ENCODE measurements at places on chromosomes 16 and 17. TPM values are rescaled to one million over a fixed set of nuclear protein-coding genes. Genes with fewer than 3 reads are reported as not detected.

The XAF1 gene
- total RNA-seq: 23.9 TPM

- no peak for DNase-seq
Observed at GRCh38 chr17:50487213-50488096, 8.8 kb downstream of the RSAD1 start.

The HOXB5 gene
- total RNA-seq: not detected

DNA sequence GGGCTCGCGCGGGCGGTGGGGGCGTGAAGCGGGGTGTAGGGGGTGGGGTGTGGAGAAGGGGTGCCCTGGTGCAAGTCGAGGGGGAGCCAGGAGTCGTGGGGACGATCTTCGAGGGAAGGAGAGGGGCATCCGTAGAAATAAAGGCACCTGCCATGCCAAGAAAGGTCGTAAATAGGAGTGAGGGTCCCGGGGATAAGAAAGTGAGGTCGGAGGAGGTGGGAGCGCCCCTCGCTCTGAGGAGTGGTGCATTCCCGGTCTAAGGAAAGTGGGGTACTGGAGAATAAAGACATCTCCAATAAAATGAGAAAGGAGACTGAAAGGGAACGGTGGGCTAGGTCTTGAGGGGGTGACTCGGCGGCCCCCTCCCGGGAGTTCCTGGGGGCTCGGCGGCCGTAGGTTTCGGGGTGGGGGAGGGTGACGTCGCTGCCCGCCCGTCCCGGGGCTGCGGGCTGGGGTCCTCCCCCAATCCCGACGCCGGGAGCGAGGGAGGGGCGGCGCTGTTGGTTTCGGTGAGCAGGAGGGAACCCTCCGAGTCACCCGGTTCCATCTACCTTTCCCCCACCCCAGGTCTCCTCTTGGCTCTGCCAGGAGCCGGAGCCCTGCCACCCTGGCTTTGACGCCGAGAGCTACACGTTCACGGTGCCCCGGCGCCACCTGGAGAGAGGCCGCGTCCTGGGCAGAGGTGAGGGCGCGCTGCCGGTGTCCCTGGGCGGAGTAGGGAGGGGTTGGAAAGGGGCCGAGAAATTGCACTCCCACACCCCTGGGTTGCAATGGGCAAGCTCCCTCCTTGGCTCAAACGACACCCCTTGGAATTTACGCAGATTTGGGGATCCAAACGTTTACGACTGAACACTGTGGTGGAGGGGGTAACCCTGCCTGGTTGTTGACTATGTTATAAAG is 888 bp downstream of the CDH1 start:
- no peak for DNase-seq

DNA sequence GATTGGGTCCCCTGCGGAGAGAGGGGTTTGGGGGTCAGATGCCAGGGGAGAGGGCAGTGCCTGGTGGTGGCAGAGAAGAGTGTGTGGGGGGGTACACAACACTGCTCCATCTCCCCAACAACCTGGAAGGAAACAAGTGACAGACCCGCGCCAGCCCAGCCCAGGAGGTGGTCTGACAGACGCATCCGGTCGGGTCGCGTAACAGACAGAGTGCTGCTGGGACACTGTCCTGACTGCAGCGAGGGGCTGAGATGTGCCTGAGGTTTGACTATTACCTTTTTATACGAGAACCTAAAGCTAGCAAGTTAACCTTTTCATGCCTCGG is 16.2 kb downstream of the UNC13D start:
- no peak for DNase-seq

The ITGAL gene
- not detected for total RNA-seq

- DNase-seq: no peak
Observed at GRCh38 chr16:69064764-69065313, 40.6 kb upstream of the HAS3 start.

DNA sequence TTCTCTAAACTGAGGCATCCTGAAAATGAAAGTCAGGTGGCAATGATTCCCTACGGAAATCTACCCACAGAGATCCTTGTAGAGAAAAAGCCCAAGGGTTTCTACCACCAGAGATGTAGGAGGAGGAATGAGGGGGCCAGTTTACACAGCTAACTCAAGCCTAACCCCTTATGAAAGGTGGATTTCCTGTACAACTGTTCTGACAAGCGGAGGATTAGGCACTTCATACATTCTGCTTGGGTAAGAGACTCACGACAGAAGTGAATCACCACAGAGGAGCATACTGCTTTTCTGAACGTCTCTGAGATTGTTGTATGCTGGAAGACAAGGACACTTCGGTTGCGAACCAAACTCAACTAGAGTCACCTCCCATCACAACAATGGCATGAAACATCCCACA is 72.7 kb downstream of the SMG6 start:
- no peak for DNase-seq

DNA sequence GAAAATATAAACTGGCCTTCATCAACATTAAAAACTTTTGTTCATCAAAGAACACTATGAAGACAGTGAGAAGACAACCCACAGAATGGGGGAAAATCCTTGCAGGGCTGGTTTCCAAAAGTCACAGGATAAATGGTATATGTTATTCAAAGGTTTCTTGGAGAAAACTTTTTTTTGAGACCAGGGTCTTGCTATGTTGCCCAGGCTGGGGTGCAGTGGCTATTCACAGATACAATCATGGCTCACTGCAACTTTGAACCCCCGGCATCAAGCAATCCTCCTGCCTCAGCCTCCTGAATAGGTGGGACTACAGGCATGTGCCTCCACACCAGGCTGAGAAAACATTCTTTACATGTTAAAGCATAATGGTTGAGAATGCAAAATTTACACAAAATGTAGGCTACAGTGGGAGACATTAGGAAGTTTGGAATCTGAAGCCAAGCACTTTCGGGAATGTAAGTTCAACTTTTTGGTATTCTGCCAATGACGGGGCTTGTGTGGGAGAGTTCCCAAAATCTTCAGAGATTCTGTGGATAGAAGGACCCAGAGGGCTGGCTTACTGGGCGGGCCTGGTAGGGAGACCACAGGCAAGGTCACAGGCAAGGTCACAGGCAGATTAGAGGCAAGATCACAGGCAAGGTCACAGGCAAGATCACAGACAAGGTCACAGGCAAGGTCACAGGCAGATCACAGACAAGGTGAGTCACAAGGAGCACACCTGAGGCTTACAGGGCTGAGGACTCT is 24.2 kb upstream of the ATP2A3 start:
- no peak for DNase-seq

DNA sequence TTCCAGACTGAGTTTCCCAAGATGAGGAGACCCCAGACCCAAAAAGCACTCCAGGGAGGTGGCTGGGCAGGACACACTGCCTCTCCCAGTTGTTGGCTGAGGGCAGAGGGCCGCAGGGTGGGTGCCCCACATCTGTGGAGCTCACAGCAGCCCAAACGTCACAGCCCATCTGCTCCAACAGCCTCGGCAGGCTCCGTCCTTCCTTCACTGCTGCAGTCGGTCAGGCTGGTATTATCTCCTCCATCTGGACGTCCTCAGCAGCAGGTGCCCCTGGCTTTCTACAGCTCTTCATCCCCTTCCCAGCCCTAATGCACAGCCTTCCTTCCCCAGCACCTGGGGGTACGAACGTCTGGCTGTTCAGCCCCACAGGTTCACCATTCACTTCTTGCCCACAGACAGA is 55.2 kb downstream of the PRMT7 start:
- no peak for DNase-seq

- no peak for DNase-seq
Observed at GRCh38 chr17:72321896-72322295, 201.1 kb downstream of the SOX9 start.

The SEPTIN1 gene
- not detected for total RNA-seq

DNA sequence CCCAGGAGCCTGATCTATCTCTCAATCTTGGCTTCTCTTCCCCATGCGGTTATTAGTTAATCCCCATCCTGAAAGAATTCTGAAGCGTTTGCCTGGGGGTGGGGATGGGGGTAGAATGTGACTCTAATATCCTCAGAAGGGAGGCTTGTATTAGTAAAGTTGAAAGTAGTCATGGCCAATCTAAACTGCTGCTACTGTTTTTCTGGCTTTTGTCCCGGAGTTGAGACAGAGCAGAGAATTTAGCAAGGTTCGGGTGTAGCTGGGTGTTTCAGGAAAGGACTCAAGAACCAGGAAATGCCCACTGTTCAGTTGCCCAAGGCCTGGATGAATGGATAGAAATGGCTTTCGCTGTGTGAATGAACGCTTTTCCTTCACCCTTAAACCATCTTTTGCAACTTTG is 17.6 kb upstream of the ITGAM start:
- no peak for DNase-seq

DNA sequence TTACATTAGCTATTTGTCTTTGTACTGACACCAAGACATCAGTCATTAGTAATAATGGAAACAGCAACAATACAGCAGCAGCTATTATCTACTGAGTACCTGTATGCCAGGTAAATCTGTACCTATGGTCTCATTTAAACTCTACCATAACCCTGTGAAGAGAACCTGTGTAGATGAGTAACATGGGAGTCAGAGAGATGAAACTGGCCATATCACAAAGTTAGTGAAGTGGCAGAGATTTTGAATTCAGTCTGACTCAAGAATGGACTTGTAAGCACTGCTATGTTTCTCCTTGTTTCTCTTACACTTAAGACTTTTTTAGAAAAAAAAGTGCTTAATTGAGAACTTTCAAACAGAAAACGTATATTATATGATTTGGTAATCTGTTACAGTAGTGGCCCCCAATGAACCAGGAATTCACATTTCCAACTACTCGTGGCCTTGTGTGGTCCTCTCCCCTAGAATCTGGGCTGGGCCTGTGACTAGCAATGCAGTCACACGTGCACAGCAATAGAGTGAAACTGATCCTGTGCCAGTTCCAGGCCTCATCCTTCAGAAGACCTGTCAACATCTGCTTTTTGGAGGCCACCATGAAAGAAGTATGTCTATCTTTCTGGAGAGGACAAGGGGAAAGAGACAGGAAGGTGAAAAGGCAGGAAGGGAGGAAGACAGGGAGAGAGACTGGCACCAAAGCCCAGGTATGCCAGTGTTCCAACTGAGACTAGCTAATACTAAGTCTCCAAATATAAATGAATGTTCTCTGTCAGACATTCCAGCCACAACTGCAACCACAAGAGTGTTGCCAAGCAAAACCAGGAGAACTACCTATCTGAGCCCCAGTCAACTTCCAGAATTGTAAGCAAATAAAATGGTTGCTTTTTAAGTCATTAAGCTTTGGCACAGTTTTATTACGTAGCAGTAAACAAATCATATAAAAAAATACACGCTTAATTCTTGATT is 12.0 kb downstream of the CRLF3 start:
- DNase-seq: no peak

DNA sequence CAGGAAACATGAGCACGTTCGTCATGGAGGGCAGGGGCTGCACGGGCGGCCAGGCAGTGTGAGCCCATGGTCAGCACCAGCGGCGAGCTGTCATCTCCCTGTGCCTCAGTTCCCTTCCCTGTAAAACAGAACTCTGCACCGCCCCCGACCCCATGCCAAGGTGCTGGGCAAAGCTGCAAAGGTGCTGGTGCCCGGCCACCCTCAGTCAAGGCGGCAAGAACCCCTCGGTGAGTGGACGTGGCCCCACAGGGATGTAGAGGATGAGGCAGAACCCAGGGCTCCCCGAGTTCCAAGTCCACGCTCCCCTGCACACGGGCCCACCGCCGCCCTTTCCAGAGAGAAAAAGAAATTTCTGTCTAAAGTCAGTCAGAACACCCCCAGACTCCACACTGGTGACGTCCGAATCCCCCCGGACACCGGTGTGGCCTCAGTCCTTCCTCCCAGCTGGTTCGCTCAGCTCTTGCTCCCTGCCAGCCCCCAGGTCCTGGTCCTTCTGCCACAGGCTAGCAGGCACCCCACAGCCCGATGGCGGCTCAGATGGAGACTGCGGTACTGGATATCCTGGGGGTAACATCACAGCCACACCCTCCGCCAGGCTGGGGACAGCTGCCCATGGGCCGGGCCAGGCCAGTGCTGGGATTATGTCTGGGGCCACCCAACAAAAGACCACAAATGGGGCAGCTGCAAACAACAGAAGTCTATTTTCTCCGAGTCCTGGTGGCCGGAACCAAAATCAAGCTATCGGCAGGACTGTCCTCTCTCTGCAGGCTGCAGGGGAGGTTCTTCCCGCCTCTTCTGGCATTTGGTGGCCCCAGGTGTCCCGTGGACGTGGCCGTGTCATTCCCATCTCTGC is 14.4 kb upstream of the BAHCC1 start:
- DNase-seq: no peak

DNA sequence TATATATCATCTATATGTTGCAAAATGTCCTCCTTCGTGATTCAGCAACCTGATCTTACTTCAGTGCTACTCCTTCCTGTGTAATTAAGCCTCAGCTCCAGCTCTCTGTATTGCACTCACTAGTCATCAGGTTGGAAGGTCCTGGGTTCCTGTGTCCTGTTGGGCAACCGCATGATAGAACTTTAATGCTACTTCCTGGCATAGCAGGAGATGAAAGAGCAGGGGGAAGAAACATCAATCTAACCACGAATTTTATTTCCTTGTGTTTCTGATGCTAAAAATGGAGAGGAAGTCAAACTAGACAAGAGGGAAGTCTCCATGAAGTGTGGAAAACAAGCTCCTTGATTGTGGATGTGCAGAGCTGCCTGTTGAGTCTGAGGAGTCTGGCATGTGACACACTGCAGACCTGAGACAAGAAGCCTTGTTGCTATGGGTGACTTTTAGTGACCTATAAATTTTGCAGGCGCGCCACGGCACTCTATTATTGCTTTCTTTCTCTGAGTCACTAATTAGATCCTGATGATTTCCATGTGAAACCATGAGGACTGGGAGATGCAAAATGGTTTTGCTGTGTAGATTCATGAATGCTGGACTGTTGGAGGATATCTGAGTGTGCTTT is 25.6 kb downstream of the IGSF6 start:
- DNase-seq: no peak

The PDPK1 gene
- 14.2 TPM for total RNA-seq

The CDH5 gene
- 512 TPM for total RNA-seq

GRCh38 chr17:58121925-58122324 is 26.3 kb upstream of the OR4D1 start:
- DNase-seq: no peak

DNA sequence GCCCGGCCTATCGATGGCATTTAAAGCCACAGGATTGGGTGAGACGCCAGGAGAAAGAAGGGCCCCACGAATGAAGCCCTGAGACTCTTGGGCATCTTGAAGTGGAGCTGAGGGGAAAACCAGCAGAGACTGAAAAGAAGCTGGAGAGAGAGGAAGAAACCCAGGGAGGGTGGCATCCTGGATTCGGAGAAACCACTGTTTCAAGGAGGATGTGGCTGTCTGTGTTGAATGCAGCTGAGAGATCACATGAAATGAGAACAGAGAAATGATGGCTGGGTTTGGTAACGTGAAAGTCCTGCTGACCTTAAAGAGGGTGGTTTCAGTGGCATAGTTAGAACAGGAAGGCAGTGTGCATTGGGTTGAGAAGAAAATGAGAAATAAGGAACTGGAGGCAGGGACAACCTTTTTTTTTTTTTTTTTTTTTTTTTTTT is 3.8 kb downstream of the TNFSF12 start:
- DNase-seq: no peak

The RNF227 gene
- total RNA-seq: 1.2 TPM

- no peak for DNase-seq
Observed at GRCh38 chr17:17841601-17842025, 4.8 kb upstream of the SREBF1 start.

- no peak for DNase-seq
Observed at GRCh38 chr17:55482591-55483389, 28.5 kb downstream of the SMIM36 start.
